Smooth muscle cell of trachea (primary cell): ENCODE measurements at places on chromosomes 12 and 14. TPM values are rescaled to one million over a fixed set of nuclear protein-coding genes. Genes with fewer than 3 reads are reported as not detected.

NKX2-1 gene
- total RNA-seq: not detected in 2 replicates

PTCSC3 gene
- not detected in 2 replicates for total RNA-seq

TBX3 gene
- 55.9 and 57.5 TPM in 2 replicates for total RNA-seq

PDZRN4 gene
- total RNA-seq: not detected in 2 replicates

HCAR3 gene
- not detected in 2 replicates for total RNA-seq

KRT6C gene
- not detected in 2 replicates for total RNA-seq

PTPRQ gene
- 1.2 TPM in 2 replicates for total RNA-seq

REP15 gene
- 0.83 and 1.3 TPM in 2 replicates for total RNA-seq

TAS2R9 gene
- not detected in 2 replicates for total RNA-seq

P2RX2 gene
- not detected in 2 replicates for total RNA-seq

ARHGAP9 gene
- total RNA-seq: not detected in 2 replicates

A2ML1 gene
- total RNA-seq: not detected in 2 replicates

KRT75 gene
- total RNA-seq: not detected in 2 replicates

CD163L1 gene
- under 0.01 TPM in 1 of 2 replicates, not detected in the other for total RNA-seq

CIDEB gene
- total RNA-seq: 1.5 and 2.6 TPM in 2 replicates

SLC7A8 gene
- total RNA-seq: 14.7 and 24.8 TPM in 2 replicates

DNAH10 gene
- total RNA-seq: 0.15 and 0.17 TPM in 2 replicates
